Activated T-helper 1 cell treated with anti-CD3 and anti-CD28 coated beads, Interleukin-2, amount 50 U/mL, for 16 hours (primary cell): ENCODE measurements at places on chromosomes 4 and X.

DNA sequence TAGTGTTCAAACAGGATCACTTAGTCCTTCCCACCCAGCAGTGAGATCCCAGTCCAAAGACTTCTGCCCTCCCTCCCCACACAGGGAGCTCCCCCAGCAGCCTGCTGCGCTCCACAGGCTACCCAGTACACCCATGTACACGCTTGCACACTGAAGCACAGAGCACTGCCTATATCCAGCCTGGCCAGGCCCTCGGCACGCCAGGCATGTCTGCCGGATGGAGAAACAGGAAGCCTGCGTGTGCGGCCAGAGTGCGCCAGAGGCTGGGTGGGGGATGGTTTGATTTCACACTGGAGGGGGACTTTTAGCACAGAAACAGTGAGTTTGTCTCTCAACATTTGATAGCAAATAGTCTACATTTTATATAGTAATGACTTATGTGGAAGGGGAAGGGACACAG is 833.5 kb upstream of the IGFBP7 start:
- DNase-seq = no peak

DNA sequence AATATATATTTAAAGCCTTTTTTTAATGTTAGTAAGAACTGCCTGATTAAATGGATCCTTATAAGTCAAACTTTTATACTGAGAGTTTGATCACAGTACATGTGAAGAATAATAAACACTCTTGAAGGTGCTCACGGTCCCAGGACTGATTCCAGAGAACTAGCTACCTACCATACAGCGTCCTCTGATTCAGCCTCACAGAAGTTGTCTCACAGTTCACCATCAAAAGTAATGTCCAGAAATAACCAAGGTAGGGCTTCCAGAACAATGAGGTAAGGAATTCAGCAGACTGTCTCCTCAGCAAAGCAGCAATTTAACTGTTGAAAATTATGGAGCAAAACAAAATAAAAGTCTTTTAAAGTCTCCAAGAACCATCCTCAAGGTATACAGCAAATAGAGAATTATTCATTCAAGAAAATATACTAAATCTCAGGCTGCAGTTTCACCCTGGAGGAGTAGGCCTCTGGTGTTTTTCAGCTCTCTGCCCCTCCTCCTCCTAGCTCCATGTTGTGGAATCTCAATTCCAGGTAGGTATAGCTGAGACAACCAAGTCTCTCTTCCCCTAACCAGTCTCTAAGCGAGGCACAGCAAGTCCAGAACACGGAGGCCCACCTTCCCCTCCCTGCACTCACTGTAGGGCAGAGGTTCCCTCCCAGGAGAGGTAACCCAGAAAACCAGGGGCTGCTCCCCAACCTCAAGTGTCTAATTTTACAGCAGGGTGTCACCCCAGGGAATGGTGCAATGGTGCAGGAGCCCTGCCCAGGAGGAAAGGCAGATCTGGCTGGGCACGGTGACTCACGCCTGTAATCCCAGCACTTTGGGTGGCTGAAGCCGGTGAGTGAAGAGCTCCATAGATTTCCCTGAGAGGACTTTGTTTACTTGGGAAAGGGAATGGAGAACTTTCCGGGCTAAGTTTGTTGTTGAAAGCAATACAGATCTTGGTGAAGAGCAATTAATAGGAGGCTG is 28.6 kb downstream of the FAM241A start:
- DNase-seq = no peak

GRCh38 chr4:163404580-163404979 is 60.9 kb downstream of the NPY5R start:
- DNase-seq = no peak

GRCh38 chr4:118389721-118390120 is 36.9 kb upstream of the PRSS12 start:
- DNase-seq = no peak

DNA sequence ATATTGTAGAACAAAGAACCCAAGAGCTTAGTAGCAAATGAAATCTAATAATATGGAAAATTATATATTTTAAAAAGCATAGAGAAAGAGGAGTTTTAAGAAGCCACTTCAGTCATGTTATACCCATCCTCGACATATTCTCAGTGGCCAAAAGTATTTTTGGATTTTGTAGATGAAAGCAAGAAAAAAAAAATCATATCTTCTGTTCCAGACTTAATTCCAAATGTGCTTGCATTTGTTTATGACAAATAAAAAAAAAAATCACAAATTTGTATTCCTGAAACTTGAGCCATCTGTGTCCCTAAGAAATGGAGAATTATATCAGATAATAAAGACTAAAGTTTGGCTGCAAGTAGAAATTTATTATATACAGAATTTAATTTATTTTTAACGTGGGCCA is 1482.4 kb upstream of the PABPC4L start:
- no peak for DNase-seq
